ENCODE measurements at places on chromosomes 6 and 20.

- no peak for DNase-seq
Observed at GRCh38 chr20:17226410-17227218, at the start of gene PCSK2. TSS of gene PCSK2 (plus strand) at chr20:17227040. CDS start at chr20:17227306, 266 bp downstream.

GRCh38 chr6:108650781-108651180 lies 90.1 kb downstream of the FOXO3 start:
- DNase-seq = peak; percentile 68

- DNase-seq = no peak
Observed at GRCh38 chr6:7723554-7723953, 2.3 kb upstream of the BMP6 start.

DNA sequence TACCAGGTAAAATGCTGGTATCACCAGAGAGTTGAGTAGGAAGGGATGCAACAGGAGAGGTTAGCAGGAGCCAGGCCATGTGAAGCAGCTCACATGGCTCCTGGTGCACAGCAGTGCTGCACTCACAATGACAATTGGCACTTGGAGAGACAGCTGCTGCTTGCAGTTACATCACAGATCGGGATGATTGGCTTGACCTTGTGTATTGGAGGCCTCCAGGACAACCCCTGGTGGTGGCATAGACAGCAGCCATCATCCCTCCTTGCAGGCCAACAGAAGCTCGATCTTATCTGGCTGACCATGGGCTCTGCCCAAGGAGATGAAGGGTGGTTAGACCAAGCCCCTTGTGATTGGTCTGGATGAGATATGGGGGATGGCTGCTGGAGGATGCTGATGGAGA lies 73.0 kb downstream of the EYA2 start:
- DNase-seq = no peak

GRCh38 chr6:27902335-27903314 lies 9.6 kb downstream of the OR2B2 start:
- DNase-seq = peak; percentile 96

GRCh38 chr6:167399599-167399998 lies 74.7 kb downstream of the TTLL2 start:
- DNase-seq = no peak

DNA sequence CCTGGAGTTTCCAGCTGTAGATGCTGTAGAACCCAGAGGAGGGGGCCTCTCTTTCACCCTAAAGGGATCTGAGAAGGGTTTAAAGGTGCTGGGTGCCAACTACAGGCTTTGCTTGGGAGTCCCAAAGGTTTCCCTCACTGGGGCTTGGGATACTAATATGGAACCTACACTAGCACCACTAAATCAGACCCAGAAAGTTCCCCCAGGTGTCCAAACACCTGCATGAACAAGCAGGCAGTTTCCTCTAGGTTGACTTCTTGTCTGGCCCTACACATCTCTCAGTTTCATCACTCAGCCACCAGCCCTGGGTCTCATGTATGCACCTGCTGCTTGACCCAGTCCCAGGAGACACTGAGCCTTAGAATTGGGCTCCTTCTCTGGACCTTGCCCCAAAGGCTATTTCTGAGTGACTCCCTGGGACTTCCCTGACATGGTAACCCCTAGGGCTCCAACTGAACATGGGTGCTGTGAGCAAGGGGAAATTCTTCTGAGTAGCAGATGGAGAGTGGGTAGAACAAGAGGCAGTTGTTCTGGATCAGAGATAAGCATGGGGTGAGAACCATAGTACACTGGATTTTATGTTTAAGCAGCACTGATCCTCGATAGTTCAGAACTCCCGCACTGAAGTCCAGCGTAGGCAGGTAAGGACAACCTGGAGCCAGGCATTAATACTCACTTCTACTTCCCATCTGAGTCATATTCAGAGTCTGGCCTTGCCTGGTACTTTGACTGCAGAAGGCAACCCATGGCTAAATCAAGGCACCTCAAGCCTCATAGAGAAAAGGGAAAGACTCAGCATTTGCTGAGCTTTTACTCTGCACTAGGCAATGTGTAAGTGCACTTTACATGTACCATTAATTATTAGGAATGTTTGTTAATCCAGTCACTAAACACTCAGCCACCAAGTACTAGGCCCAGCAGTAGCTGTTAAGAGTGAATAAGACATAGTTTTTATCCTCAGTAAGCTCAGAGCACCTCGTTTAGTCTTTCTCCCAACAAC lies 16.8 kb downstream of the BCL2L1 start:
- no peak for DNase-seq

DNA sequence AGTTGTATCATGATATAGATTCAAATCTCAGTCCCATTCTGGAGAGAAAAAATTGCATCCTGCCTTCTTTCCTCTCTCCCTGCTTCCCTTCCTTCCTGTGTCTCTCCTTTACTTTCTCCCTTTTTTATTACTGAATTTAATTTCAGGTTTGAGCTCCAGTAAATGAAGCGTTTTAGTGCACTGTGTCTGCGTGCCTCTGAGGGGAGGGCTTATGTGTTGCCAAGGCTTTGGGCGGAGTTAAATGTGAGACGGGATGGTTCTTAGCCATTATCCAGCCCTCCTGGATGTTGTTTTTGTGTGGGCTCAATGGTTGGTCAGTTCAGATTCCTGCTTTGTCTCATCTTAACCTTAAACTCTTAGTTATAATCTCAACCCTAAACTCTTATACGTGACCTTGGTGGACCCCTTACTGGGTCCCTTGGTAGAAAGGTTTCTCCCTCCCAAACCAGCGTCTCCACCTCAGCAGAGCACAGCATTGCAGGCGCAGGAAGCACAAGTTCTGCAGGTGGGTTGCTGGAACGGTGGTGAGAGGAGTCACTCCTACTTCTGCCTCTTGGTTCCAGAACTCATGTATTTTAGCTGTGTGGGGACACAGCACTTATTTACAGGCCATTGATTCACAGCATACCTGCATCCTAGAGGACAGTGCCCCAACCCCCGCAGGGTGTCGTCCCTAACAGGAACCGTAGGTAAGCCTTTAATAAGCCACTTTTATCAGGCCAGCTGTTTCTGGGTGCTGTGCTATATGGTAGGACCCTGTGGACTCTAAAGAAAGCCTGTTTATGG lies 68.5 kb downstream of the DNAH8 start:
- no peak for DNase-seq

DNA sequence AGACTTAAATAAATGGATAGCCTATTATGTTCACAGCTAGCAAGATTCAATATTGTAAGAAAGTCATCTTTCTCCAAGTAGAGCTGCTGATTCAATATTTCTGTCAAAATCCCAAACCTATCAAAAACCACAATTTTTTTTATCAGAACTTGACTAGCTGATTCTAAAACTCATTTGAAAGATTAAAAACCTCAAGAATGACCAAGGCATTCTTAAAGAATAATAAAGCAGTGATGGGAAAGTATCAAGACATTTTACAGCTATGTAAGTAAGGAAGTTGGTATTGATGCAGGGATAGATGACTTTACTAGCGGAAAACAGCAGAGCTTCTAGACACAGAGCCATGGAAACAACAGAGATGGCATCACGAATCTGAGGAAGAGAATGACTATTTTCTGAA lies 64.7 kb downstream of the SAMD3 start:
- no peak for DNase-seq

GRCh38 chr6:139250296-139251044 lies 41.3 kb downstream of the TXLNB start:
- DNase-seq = peak; percentile 73

DNA sequence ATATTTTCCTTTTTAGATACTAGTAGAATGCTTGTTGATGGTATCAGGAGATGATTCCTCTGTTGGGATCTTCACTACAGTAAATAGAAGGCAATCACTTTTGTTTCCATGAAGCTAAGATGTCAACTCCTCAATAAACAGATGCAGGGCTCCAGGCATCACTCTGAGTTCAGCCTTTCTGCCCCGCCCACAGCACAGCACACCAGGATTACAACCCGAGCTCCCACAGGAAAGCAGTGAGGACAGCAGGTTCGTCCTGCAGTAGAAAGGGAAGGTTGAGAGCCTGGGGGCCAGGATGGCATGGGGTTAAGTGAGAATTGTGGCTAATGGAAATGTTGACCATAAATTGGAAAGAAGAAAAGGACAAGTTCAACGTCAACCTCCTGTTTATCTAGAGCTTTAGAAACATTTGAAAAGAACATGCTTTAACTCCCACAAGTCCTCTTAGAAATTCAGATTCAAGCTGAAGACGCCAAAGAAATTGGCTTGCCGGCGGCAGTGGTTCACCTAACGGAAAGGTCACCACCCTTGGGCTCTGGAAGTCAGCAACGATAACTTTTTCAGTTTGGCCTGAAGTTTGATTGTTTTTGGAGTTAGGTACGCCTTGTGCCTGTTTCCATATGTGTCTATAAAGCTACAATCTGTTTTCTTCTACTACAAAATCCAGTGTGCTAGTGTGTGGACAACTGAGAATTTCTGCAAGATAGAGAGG lies 144.4 kb upstream of the PDE10A start:
- peak; percentile 78 for DNase-seq

DNA sequence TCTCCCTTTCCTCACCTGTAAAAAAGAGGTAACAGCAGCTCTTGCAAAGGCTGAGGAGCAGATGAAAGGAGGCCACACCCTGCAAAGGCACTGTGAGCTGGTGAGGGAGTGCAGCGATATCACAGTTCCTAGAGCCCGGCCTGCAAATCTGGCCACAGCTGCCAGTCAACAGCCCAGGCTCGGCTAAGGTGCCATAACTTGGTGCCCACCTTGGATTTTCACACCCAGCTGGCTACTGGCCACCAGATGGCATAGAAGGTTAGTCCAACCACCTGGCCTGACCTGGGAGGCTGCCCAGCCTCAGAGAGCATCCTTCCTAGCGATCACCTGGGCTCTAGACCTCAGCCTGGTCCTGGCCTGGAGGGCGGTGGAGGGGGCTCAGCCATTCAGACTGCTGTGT lies 46.8 kb downstream of the KCNB1 start:
- DNase-seq = no peak

GRCh38 chr6:102841060-102841459 lies 1447.6 kb downstream of the GRIK2 start:
- DNase-seq = no peak

- peak; percentile 5 for DNase-seq
Observed at GRCh38 chr6:109024784-109025183, 69.9 kb downstream of the SESN1 start.

DNA sequence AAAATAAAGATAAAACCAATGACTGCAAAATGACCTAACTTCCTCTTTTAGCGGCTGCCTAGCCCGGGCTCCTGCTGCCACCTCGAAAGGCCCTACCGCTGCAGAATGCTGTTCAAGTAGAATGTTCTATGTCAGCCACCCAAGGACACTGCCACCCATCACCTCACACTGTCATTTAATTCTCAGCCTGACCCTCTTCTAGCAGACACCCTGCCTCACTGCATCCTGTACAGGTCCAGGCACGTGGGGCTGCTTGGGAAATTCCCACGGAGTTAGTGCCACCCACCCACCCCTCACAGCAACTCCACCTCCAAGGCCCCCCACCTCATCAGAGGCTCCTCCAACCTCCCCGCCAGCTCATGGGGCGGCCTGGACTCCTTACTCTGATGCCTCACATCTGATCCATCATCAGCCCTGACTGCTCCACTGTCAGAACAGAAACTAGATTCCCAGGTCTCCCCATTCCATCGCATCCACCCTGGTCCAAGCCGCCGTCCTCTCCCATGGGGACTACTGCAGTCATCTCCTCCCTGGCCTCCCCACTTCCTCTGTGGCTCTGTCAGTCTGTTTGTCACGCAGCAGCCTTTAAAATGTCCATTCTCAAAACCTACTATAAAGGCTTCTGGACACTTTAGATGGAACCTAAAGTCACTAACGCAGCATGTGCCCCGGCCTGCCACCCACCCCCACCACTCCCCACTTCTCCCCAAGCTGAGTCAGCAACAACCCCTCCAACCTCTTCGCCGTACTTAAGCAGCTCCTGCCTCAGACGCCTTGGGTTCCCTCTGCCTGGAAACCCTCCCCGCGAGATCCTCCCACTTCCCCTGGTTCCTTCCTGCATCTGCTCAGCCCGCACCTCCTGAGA lies 17.0 kb downstream of the NFATC2 start:
- DNase-seq = no peak

Data from trophoblast cell (in vitro differentiated cells and primary cell).